ENCODE measurements at places on chromosomes 12 and 14.

- no peak for DNase-seq
Observed at GRCh38 chr12:27966870-27967269, 5.7 kb downstream of the PTHLH start.

DNA sequence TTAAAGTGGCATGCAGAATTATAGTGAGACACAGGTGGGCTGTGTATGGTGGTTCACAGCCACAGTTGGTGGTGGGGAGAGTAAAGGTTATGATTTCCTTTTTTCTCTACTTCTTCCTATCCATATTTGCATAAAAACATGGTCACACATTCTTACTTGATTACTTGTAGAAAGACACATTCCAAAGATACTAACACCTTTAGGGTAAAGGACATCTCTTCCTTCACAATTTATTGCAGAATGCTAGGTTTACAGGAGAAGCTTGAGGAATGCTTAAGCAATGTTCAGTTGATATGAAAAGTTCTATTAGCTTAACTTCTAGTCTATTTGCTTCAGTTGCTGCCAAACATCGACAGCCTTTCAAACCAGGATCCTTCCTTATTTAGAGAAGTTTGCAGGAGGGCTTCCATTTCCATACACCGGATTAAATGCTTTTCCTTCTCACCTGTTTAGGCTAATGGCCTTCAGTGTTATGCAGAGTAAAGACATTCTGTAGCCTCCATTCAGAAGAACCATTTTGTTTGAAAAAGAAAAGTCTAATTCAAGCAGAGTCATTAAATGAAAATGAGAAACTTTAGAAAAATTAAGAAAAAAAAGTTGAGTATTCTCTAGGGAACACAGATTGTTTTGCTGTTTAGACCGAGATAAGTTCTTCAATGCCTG lies 2.6 kb upstream of the PHC1 start:
- no peak for DNase-seq

DNA sequence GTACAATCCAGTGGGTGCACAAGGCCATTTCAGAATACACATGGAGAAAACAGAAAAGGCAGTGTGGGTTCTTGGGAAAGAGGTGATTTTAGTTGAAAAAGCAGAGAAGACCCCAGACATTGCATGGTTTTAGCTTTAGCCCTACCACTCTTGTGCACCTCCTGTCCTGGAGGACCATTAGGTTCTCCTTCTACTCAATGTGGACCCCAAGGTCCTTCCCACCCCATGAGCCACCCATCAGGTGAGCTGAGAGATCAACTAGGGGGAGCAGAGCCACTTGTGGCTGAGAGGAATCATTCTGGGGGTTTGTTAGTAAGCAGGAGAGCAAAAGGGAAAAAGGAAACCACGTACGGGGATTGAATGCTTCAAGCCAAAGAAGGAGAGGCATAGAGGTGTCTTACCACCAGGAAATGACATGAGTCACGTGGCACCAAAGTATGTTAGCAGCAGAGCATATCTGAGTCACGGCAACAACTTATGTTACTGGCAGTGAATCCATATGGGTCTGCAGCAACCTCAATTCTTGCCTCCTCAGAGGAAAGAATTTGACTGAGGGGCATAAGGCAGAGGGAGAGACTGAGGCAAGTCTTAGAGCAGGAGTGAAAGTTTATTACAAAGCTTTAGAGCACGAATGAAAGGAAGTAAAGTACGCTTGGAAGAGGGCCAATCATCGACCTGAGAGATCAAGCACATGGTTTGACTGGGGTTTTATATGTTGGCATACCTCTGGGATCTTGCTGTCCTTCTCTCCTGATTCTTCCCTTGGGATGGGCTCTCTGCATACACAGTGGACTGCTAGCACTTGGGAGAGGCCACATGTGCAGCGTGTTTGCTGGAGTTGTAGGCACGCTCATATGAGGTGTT lies 73.9 kb downstream of the HSD17B6 start:
- DNase-seq = no peak

- DNase-seq = no peak
Observed at GRCh38 chr14:52003324-52003723, 14.0 kb downstream of the RTRAF start.

DNA sequence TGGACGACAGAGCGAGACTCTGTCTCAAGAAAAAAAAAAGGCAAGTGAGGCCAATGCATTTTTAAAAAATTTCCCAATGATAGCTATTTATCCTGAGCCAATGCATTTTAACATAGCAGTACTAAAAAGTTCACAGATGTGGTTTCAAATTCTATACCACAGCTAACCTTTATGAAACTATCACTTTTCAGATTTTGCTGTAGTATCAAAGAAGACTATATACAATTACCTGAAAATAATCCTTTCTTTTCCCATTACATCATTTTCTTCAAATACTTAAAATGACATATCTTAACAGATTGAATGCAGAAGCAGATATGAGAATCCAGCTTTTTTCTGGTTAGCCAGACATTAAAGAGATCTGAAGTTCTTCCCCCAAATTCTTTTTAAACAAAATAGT lies 13.2 kb downstream of the ATF7 start:
- no peak for DNase-seq

DNA sequence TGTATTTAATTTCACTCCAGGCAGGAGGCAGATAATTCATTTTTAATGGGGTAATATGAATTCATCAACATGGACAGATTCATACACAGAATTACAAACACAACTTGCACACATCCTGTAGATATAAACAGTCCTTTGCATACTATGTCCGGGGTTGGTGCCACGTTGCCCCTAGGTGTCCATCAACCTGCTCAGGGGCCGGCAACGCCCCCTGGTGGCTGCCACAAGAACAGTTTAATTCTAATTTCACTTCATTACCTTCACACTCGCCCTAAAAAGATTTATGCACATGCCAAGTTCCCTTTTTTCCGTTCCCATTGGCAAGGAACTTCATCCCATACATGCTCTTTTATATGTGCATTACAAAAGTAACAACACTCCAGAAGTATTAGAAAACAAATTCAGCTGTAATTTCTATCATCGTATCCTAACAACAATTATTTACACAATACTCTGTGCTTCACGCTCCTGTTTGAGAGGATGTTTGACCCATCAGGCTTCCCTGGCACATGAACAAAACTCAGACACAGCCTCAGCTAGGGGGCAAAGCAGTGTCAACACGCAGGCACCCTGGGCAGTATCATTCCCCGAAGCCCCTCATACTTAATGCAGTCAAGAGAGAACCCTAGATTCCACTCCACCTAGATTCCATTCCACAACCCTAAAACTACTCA lies 15.5 kb downstream of the MANSC1 start:
- DNase-seq = peak; percentile 71

DNA sequence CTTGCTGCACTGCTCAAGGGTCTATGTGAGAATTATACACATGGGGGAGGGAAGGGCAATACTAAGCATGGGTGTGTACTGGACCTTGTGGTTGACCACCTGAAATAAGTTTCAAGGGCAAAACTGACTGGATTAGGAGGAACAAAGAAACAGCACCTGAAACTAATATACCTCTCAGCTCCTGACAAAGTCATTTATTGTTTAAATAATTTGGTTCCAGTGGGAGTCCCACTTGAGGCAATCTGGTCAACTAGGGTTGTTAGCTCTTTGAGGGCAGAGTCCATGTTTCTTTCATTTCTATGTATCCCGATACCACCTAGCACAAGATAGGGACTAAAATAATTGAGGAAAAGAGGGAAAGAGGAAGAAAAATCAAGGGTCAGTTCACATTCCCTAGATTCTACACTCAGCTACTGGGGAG lies 45.5 kb downstream of the STXBP6 start:
- DNase-seq = no peak

GRCh38 chr14:77659831-77660230 lies 43.4 kb upstream of the SPTLC2 start:
- no peak for DNase-seq

DNA sequence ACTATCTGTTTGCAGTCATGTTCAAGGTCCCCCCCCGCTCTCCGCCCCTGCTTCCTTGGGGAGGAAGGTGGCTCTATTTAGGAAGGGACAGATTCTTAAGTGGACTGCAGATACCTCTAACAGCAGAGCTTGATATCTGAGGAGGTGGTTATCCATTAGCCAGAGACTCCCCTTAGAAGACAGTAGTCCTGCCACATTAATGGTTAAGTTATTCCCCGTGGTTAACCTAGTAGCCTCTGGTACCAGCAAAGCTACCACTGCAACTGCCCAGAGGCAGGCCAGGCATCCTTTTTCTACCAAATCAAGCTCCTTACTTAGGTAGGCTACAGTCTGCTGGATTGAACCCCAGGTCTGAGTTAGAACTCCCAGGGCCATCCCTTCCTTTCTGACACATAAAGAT lies 162.1 kb upstream of the AVPR1A start:
- DNase-seq = no peak

- DNase-seq = no peak
Observed at GRCh38 chr12:46384451-46385309, 12.1 kb upstream of the SLC38A2 start.

DNA sequence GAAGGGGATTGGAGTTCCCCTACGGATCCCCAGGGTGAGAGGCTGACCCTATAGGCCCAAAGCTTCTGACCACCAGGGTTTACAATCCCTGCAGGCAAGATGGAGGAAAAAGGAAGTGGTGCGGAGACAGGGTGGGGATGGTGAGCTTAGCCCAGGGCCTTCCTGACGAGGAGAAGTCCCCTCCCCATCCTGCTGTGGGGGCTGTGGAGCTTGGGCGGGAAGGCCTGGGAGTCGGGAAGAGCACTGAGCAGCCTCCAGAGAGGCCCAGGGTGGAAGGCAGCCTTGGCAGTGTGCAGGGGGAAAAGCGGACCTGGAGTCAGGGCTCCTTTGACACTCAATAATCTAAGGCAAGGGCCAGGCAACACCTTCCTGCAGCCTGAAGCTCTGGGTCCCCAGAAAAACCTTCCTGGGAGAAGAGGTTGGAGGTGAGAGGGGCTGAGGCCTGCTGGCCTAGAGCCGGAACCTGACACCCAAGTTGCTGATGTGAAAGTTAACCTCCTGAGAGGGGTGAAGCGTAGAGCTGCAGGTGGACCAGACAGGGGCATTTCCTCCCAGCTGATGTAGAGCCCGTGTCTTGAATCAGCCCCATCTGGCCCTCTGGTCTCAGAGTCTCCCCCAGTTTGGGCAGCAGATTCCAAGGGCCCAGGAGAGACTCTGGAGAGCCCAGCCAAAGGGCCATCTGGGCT lies 6.0 kb downstream of the HDAC7 start:
- no peak for DNase-seq

GRCh38 chr12:121284551-121285390 lies 11.7 kb downstream of the CAMKK2 start:
- no peak for DNase-seq

- peak; percentile 86 for DNase-seq
Observed at GRCh38 chr12:52082988-52083637, 3.6 kb downstream of the SMIM41 start.

DNA sequence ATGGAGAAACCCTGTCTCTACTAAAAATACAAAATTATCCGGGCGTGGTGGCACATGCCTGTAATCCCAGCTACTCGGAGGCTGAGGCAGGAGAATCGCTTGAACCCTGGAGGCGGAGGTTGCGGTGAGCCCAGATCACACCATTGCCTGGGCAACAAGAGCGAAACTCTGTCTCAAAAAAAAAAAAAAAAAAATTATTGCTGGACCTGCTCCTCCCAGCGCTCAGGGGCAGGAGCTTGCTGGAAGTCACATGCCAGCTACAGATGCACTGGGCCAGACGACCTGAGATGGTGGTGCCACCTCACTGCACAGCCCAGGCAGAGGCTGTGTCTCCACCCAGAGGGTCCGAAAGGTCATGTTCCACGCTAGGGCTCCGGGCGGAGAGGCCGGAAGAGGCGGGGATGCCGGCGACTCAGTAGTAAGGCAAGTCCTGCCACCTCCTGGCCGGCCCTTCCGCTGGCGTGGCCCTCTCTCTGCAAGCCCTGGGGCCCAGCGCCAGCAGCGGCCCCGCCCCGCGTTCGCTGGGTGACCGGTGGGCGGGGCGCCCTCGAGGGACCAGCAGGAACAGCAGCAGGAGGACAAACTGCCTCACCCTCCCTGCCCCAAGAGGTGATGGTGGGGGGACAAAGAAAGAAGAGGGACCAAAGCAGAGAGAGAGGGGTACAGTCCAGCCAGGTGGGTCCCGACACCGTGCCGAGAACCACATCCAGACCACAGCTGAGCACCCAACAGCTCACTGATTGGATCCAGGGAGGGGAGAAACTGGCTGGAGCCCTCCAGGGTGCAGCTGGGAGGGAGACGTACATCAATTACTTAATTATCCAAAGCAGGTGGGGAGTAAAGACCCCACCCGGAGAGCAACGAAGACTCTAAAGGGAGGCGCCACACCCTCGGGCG lies 3.6 kb upstream of the RHOF start:
- no peak for DNase-seq

- DNase-seq = no peak
Observed at GRCh38 chr12:110885152-110885840, 35.1 kb downstream of the MYL2 start.

GRCh38 chr12:105945880-105946279 lies 192.9 kb downstream of the NUAK1 start:
- DNase-seq = no peak

GRCh38 chr14:95696741-95697140 lies 10.5 kb downstream of the TCL1B start:
- no peak for DNase-seq

GRCh38 chr14:96287856-96288255 lies 31.8 kb downstream of the BDKRB1 start:
- no peak for DNase-seq

DNA sequence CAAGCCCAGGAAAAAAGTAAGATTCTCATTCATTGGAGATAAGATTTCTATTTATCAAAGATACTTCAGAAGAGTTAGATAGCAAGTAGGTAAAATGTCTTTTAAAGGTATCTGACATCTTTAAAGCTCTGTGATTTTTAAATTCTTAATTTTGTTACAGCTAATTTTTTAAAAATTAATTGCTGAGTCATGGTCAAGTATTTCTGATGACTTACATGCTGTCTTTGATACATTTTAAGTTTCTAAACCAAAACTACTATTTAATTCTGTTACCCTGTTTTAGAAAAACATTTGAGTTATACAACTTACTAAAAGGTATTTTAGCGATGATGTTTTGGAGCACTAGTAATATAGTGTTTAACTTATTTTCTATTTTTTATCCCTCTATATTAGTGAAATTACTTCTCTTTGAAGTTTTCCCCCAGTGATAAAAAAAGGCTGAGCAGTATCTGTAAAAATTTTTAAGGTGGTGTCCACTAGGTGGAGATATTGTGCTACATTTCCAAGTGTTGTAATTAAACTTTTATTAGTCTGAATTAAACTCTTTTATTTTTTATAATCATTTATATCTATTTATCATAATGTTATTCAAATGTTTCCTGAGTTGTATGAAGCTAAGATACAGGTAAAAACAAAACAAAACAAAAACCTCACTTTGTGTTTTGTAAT lies 11.5 kb downstream of the ALG10 start:
- peak; percentile 2 for DNase-seq

DNA sequence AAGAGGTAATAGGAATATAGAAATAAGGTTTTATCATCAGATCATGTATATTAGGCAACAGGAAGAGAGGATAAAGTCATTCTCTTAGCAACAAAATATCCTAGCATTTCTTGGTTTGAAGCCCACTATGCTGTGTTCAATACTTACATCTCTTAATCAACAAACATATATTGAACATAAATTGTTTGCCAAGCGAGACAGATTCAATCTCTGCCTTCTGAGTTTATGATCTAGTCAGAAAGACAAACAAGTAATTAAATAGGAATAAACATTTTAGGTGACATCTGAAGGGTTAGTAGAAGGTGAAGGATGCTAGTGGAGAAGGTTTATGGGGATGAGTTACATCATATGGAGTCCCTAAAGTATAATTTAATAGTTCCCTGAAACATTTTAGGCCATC lies 54.8 kb downstream of the PPHLN1 start:
- no peak for DNase-seq

- DNase-seq = no peak
Observed at GRCh38 chr12:96213869-96214268, 19.7 kb downstream of the ELK3 start.

Data from germinal center (tissue), 1 donor.